ENCODE measurements at places on chromosomes 4 and X.

DNA sequence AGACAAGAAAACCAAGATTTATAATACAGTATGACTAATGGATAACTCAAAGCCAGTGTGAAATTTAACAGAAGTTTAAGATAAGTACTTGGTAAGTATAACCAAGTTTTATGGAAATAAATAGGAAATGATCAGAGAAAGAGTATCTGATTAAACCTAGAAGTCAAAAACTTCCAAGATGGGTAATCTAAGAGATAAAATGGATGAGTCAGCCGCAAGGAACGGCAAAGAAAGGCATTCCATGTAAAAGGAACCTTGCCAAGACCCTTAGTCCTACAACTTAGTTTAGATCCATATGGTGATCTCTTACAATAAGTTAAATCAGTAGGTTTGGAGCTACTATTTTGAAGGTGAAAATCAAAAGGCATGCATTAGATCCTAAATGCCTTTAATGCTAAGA, 34.8 kb downstream of the LIN54 start:
- ATAC-seq, result no peak

- ATAC-seq, result peak; percentile 64
These were observed 22.1 kb downstream of the PIR start for GRCh38 chrX:15471028-15471427.

DNA sequence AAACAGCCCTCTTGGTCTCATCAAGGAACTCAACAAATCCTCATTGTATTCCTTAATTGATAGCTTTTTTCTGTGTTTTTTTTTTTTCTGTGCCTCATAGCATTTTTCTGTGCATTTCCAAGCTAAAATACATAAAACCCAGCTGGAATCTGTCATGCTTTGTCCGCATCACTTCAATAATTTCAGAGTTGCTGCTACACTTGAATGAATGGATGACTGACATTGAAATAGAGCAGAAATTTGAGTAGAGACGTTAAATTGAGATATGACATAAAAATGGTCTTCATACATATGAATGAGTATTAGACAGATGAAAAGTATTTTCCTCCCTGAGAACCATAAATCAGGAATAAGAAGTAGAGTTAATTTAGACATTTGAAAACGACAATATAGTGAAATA, 593.2 kb downstream of the TMA16 start:
- no peak for ATAC-seq

- ATAC-seq, result no peak
These were observed 313.5 kb downstream of the TMA16 start for GRCh38 chr4:163808011-163808410.

GRCh38 chr4:122978109-122978508, 55.7 kb upstream of the NUDT6 start:
- no peak for ATAC-seq

DNA sequence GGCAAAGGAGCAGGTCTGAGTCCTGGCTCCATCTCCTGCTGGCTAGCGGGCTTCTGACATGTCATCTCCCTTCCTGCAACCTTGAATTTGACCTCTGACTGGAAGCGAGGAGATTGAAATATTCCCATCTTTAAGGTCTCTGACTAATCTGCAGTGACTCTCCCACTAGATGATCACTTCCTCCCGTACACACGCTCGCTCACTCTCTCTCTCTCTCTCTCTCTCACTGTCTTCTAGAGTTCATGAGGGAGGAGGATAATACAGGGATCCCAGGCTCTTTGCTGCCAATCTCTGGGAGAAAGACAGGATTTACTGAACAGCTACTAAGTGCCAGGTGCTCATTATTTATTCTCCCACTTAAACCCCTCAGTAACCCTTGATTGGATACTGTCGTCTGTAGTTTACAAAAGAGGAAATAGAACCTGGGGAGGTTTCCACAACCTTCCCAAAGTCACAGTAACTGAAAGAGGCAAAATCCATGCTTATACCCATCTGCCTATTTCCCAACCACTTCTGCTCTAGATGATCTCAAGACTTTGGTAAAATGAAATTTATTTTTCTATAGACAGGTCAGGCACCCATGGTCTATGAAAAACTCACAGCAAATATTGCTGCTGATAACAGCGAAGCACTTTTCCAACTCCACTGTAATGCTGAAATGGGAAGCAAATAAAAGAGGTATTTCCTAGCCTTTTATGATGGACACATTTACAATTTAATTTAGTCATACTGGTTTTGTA, 193.5 kb upstream of the C1QTNF7 start:
- peak; percentile 58 for ATAC-seq

DNA sequence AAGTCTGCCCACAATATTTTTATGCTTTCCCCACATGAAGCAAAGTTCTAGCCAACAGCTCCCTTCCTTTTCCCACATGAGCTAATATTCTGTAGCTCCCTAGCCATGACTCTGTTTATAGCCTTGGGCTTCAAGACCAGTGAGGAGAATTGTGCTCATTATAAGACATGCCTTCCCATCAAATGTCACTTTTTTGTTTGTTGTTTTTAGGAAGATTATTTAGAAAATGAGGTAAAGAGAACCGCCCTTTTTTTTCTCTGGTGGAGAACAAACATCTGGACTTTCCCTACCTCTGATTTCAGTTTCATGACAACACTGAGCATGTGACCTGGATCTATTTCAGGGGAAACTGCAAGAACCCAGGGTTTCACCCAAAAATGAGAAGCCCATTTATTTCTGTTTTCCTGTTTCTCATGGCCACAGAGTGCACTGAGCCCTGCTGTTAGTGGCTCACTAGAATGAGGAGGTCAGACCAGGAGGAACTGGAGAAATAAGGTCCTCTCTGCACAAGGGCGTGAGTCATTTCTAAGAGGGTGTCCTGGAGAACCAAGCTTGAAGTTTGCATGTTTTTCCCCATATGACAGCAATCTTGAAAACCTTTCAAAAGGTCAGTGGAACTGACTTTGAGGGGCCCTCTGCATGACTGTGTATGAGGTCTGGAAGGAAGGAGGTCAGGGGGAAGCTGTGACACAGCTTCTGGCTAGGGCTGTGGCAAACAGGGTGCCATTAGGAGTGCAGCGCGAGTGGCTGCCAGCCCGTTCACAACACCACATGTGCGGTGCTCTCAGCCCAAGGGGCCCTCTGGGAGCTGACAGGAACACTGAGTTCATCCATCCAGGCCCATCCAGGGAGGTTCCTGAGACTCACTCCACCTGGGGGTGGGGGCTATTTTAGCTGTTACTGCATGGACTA, 55.2 kb downstream of the CHST7 start:
- peak; percentile 89 for ATAC-seq

DNA sequence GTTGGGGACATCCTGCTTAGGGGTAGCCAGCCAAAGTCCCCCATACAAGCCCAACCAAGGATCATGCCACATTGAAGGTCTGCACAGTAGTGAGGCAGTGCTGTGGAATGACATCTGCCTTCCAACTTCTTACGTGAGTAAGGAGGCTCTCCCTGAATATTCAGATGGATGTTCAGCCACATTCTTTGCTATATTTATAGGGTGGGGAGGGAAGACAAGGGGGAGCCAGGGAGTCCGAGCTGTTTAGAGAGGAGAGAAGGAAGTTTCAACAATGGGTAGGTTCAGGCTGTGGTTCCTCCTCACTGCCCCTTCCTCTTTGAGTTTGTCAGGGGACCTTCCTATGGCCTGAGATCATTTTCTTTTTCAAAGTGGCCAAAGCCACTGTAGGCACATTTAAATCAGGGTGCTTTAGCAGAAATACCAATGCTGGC, 29.8 kb downstream of the MSN start:
- no peak for ATAC-seq

- ATAC-seq, result no peak
These were observed 113.5 kb downstream of the NDST4 start for GRCh38 chr4:114999880-115000279.

- ATAC-seq, result no peak
These were observed 79.1 kb downstream of the PWWP3B start for GRCh38 chrX:106247162-106247561.

- ATAC-seq, result no peak
These were observed 105.1 kb downstream of the SPRY1 start for GRCh38 chr4:123501733-123502132.

DNA sequence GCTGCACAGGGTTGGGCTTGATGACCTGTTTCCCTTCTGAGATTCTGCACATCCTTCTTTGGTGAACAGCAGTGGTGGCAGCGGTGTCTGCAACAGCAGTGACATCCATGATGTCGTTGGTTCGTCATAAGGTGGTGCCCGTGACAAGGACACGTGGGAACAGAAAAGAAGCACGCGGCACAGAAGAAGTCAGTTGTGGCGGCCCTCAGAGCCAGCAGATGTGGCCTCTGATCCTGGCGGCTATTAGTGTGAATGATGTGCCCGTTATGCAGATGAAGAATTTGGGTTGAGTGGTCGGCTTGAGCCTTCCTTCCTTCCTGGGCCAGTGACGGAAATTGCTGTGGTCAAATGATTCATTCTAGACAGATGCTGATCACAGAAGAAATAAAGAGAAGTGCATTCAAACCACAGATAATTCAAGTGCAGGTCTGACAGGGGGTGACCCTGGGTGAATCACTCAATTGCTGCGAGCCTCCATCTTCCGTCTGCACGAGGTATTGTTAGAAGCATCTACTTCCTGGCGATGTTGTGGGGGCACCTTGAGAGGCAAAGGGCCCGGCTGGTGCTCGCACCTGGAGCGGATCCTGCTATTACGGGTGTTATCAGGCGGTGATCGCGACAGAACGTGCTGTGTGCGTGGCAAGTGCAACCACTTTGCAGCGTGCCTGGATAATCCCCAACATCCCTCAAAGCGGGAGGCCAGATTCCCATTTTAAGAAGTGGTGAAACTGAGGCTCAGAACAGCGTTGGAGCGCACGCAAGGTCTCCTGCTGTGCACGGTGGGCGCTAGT, 215.2 kb upstream of the PSAPL1 start:
- peak; percentile 90 for ATAC-seq

- ATAC-seq, result no peak
These were observed 149.6 kb upstream of the FAM9B start for GRCh38 chrX:9183481-9183880.

- no peak for ATAC-seq
These were observed 37.6 kb downstream of the HTRA3 start for GRCh38 chr4:8307121-8307520.

- no peak for ATAC-seq
These were observed 264.5 kb downstream of the IL15 start for GRCh38 chr4:141900856-141901255.

- no peak for ATAC-seq
These were observed 65.4 kb upstream of the NKX1-1 start for GRCh38 chr4:1471443-1472147.

- no peak for ATAC-seq
These were observed 301.2 kb downstream of the BMPR1B start for GRCh38 chr4:95058991-95059390.

DNA sequence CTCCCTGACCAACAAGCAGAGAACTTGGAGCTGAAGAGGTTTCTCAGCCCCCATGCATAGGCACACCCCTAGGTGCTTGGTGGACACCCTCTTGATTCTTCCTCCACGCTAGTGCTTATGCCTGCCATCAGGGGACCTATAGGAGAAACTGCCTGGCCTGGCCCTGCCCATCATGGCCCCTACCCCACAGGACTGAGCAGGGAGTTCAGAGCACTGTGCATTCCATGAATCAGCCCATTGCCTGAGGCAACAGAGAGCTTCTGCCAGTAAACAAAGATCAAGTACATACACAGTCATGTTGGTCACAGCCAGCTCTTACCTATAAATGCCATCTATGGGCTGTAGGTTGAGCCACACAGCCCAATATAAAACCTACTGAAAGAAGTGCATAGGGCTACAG, 99.1 kb upstream of the EDNRA start:
- ATAC-seq, result no peak

DNA sequence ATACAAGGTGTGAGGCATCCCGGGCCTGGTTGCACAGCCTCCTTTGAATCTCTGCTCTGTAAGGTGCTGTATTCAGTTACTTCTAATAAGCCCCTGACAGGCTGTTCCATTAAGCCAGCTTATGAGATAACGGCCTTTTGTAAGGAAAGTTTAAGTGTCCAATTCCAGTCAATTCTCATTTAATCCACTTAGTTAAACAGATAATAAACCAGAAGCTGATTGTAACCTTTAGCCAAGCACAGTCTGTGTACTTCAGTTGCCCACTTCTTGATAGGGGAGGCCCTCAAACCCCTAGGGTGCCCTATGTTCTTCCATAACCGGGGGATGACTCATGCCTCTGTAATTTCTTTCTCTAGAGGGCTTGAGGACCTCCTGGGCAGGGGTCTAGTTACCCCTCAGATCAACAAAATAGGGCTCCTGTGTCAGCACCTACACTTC, 63.4 kb downstream of the RASL11B start:
- no peak for ATAC-seq

GRCh38 chrX:150762258-150763165, 69.3 kb downstream of the MTMR1 start:
- ATAC-seq, result no peak

DNA sequence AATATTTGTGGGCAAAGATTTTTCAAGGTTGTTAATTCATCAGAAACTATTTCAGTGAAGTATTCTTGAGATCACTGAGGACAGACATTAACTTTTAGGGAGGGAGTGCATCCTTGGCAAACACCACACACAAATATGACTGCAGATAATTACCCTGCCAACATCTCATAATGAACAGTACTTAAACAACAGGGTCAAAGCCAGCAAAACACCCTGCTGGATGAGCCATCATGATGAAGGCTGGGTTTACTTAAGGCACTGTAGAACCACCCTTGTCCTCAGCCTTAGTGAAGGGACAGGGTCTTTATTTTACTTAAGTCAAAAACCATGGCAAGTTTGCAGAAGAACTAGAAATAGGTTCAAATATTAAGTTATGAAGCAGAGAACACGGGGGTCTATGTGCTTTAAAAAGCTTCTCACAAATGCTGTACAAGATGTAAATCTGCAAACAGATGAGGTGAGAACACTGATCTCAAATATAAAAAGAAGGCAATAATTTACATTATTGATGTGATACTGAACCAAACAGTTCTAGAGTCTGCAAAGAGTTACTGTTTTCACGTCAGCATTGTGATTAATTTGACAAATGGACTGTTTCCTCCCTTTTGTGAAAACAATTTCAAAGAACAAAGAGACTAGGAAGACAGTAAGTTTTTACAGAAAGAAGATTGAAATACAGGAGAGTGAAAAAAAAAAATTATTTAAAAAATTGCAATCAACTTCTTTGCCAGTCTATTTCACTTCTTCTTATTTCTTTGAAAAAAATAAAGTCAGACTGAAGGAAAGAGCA, 28.2 kb downstream of the TAPT1 start:
- ATAC-seq, result no peak

GRCh38 chrX:79630033-79631009, 263.2 kb upstream of the ITM2A start:
- ATAC-seq, result peak; percentile 11

- peak; percentile 41 for ATAC-seq
These were observed 5.4 kb downstream of the DAPP1 start for GRCh38 chr4:99821918-99822503.

GRCh38 chr4:7898385-7898784, 41.3 kb downstream of the AFAP1 start:
- ATAC-seq, result no peak

- ATAC-seq, result peak; percentile 29
These were observed 94.1 kb upstream of the ACSL4 start for GRCh38 chrX:109826954-109827708.

Measured in activated T-helper 17 cell treated with anti-CD3 and anti-CD28 coated beads, Interleukin-2, amount 50 U/mL, for 72 hours (primary cell).